ENCODE measurements at places on chromosomes 4 and X. TPM values are rescaled to one million over a fixed set of nuclear protein-coding genes. Genes with fewer than 3 reads are reported as not detected.

KCTD8 gene
- total RNA-seq: under 0.01 TPM

NDNF gene
- total RNA-seq: under 0.01 TPM

EFHC2 gene
- 0.36 TPM for total RNA-seq

PRSS12 gene
- 31.1 TPM for total RNA-seq

ANXA10 gene
- total RNA-seq: not detected

CYTL1 gene
- total RNA-seq: not detected

VMA21 gene
- 57.2 TPM for total RNA-seq

GPRIN3 gene
- not detected for total RNA-seq

NSG1 gene
- total RNA-seq: 15.3 TPM

STATH gene
- total RNA-seq: not detected

ARHGAP6 gene
- total RNA-seq: not detected

GABRA4 gene
- not detected for total RNA-seq

MSANTD1 gene
- total RNA-seq: 0.78 TPM

BEX3 gene
- total RNA-seq: 92.6 TPM

SYN1 gene
- total RNA-seq: 0.07 TPM

RBM46 gene
- total RNA-seq: 0.34 TPM

PPP3CA gene
- 92.8 TPM for total RNA-seq

SGMS2 gene
- 126 TPM for total RNA-seq

PWWP3B gene
- 0.43 TPM for total RNA-seq

RNF150 gene
- total RNA-seq: 0.36 TPM

KLHL34 gene
- total RNA-seq: under 0.01 TPM

MAGEC2 gene
- not detected for total RNA-seq

CT83 gene
- total RNA-seq: not detected

ARAP2 gene
- 66.0 TPM for total RNA-seq

FAM9C gene
- total RNA-seq: not detected

MAP3K15 gene
- total RNA-seq: not detected

GPR50 gene
- not detected for total RNA-seq

GYPE gene
- not detected for total RNA-seq

LRP2BP gene
- 0.43 TPM for total RNA-seq

ASB12 gene
- total RNA-seq: not detected

SORCS2 gene
- under 0.01 TPM for total RNA-seq

LUZP4 gene
- not detected for total RNA-seq

NAP1L3 gene
- total RNA-seq: not detected

SYP gene
- under 0.01 TPM for total RNA-seq

RPS3A gene
- total RNA-seq: 3,415 TPM

HNRNPDL gene
- total RNA-seq: 149 TPM

PDGFC gene
- 51.3 TPM for total RNA-seq

RHOH gene
- not detected for total RNA-seq

Measured in nasal cavity respiratory epithelium epithelial cell of viscerocranial mucosa (primary cell).